NCI-H1930 (cell line): ENCODE measurements at places on chromosomes 6 and 20.

DNA sequence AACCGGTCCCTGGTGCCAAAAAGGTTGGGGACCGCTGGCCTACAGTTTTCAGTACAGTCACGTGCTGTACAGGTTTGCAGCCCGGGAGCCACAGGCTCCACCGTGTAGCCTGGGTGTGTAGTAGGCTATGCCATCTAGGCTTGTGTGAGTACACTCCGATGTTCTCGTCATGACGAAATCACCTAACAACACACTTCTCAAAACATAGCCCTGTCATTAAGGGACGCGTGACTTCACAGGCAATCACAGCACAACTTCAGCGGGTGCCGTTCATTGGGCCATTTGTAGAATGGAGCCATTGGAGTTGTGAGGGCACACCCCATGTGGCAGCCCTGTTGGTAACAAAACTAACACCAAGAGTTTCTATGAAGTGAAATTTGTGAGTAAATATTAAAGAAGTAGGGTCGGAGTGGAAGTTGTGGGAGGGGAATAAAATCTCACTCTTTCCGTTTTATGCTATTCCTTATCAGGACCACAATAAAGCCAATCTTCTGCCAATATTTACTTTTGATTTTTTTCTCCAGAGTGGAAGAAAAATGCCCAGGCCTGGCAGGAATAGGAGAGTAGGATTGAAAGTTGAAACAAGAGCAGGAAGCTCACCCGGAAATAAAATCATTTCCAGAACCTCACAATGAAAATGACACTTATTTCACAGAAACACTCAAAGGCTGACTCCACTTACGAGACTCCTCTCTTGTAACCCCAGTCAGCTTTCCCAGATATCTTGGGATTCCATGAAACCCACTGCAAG is 63.7 kb upstream of the PTPN1 start:
- no peak for DNase-seq

DNA sequence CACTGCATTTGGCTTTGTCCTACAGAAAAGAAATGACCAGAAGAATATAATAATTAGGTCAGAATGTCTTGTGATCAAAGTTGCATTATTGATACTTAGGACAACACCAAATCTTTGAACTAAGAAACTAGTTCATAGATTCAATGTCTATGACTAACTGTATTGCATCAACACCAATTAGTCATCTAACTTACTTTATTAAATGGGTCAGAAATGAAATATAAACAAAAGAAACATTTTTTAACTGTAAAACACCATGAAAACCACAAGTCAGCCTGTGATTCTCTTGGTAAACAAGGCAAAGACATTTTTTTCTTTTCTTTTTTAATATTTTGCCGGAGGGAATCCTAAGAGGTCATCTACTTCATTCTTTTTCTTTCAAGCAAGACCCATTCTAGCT is 114.1 kb upstream of the HDDC2 start:
- no peak for DNase-seq

GRCh38 chr6:2988094-2988425 is 11.6 kb upstream of the NQO2 start:
- no peak for DNase-seq

DNA sequence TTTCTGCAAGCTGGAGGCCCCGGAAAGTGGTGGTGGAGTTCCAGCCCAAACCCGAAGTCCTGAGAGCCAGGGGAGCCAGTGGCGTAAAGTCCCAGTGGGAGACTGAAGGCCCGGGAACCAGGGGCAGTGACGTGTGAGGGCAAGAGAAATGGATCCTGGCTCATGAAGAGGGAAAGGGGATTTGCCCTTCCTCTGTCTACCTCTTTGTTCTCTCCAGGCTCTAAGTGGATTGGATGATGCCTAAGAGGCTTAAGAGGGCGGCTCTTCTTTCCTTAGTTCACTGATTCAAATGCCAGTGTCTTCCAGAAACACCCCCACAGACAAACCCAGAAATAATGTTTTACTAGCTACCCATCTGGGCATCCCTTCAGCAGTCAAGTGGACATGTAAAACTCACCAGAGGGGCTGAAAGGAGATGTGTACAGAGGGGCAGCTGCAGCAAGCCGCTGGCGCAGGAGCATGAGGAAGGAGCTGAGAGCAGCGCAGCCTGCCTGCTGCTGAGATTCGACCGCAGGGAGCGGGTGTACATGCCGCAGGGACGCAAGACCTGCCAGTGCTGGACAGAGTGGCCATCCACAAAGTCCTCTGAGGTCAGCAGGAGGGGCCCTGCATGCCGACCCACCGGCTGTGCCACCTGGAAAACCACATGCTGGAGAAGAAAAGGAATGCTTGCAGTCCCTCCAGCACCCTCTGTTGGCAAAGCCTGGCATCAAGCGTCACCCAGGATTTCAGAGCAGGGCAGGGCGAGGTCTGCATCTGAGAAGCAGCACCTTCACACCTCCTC is 29.5 kb downstream of the CDYL start:
- no peak for DNase-seq

DNA sequence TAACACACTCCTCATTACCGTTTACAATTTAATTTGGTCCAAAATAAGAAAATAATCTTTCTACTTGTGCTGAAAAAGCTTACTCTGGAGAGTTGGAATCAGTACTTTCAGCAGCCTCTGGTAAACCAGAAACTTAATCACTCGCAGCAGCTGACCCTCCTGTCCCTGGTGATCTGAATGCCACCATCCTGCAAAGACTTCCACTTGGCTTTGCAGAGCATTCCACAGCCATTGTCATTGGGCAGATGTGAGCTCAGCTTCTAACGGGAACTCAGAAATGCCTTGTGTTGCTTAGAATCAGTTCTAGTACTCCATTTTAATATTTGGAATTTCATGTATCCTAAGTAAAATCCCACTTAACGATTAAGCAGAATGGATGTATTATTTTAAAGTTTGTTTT is 59.7 kb downstream of the PHACTR1 start:
- no peak for DNase-seq

- DNase-seq = no peak
Measured at GRCh38 chr20:16760431-16761304, 12.5 kb downstream of the OTOR start.

- DNase-seq = peak; percentile 64
Measured at GRCh38 chr6:150866147-150866990, 867 bp downstream of the MTHFD1L start.

DNA sequence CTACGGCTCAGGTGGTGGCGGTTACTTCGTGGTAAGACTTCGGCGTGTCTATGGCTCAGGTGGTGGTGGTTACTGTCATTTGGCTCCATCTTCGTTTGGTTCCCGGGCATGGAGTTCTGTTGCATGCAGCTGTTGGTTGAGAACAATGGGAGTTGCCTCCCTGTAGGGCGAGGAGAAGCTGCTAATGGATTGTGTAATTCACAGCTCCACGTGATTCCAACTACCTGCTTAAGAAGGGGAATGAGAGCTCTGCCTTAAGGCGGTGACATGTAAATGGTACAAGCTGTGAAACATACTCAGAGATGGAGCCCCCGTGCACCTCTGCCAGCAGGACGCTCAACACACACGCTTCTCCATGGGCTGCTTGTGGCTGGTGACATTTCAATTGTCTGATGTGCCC is 12.4 kb upstream of the DACT2 start:
- no peak for DNase-seq
